ENCODE measurements at places on chromosomes 1 and 21.

- DNase-seq, result no peak
These were observed 9.9 kb downstream of the TGFBR3 start for GRCh38 chr1:91876040-91876470.

DNA sequence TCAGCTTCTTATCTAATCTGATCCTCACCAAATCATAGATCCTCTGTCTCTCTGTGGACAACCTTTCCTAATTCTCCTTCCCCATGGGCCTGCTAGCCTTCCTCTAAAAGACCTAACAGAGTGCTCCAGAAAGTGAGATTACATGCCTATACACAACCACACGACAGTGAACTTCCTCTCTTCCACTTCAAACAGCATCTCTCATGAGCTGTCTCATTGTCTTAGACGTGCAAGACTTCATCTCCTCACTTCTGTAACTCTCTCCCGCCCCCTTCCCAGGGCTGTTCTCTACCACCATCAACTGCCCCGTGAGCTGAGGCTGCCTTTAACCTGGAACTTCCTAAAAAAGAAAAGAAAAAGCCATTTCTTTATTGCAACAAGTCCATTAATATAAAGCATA lies 14.1 kb upstream of the A3GALT2 start:
- DNase-seq, result no peak

DNA sequence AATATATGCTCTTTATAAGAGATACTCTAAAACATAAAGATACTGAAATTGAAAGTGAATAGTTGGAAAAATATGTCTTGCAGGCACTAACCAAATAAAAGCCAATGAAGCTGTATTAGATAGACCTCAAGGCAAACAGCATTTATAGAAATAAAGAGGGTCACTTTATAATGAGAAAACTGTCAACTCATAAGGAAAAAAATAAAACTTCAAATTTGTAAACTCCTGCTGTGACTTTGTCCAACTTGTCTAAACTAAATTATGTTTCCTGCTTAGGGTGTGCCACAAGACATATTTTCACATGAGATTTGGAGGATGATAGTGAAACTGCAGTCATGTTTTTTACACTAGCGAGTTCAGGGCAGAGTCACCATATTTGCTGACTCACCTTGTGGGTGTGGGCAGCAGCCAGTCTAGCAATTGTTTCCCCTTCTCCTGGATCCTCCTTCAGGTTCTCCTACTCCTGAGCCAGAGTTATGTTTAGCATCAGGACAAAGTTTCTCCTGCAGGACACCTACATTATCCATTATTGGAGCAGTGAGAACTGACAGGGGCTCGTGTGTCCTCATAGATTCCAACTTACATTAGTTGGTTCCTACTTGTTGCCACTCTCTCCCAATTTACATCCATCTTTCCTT lies 43.8 kb downstream of the CD53 start:
- no peak for DNase-seq

GRCh38 chr21:44506279-44507255 lies 33.4 kb downstream of the KRTAP10-1 start:
- DNase-seq, result no peak

DNA sequence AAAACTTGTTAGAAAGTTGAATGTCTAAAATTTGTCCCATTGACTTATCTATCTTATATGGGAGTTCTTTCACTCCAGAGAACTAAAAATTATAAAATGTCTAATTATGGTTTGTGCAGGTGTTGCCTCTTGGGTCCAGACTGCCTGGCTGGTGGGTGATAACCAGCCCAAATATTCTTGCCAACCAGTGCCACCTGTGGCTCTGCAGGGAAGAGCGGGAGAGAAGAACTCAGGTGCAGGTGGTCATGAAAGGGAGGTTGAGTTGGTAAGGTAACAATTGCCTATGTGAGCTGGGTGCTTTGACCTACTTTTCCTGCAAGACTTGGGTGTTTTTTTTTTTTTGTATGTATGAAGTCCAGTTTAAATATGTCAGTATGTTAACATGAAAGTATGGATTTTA lies 10.2 kb downstream of the RPS6KC1 start:
- DNase-seq, result peak; percentile 45

GRCh38 chr1:36964830-36965229 lies 69.5 kb downstream of the GRIK3 start:
- DNase-seq, result no peak

DNA sequence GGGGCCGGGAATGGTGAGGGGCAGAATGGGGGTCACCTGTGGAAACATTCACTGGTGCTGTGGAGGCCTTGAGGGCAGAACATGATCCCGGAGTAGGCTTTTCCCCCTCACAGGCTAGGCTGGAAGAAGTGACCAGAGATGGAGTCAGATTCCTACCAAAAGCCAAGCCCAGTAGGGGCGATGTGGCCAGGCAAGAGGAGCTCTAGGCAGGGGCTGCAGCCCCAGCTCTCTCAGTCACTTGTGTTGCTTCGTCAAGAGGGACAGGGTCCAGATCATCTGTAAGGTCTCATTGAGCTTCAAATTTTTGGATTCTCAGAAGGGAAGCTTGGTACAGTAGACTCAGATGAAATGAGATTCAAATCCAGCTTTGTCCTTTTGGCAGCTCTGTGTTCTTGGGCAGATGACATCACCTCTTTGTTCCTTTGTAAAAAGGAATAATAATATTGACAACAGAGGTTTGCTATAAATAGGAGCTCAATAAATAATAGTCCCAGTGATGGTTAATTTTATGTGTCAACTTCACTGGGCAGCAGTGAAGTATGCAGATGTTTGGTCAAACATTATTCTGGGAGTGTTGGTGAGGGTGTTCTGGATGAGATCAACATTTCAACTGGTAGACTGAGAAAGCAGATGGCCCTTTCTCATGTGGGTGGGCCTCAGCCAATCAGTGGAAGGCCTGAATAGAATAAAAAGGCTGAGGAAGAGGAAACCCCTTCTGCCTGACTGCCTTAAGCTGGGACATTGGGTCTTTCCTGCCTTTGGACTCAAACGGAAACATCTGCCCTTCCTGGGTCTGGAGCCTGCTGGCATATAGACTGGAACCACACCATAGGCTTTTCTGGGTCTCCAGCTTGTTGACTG lies 324.7 kb upstream of the USP24 start:
- DNase-seq, result no peak

DNA sequence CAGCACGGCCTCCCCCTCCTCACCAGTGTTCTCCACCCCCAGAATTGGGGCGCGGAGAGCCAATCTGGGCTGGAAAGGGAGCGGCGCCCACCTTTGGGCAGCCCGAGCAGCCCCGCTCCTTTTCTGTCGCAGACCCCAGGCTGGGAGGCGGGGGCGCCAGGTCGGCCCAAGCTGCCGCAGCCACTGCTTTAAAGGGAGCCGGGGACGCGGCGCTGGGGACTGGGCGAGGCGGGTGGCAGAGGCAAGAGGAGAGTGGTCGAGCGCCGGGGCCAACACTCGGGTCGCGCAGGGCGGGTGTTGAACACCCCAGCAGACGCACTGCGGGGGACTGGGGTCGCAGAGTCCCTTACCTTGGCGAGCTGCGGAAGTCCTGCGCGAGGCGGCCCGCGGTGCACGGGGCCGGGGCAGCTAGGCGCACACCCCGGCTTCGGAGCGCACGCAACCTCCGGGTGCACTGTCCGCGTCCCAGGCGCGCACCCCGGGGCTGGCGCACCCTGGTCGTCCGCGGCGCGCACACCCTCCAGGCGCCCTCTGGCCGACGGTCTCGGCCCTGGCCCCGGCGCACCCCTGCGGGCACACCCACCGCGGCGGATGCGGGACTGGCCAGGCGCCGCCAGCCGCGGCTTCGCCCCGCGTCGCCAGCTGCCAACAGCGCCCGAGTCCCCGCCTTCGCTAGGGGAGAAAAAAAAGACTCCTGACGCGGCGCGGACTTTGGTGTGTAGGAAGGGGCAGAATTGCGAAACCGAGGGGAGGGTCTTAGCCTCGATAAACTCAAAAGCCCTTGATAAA lies at the start of gene KANK4:
Gene KANK4, minus strand, starts transcription at position 679 of the 789 bp plus-strand sequence. CDS start 37,870 bp downstream, outside the sequence.
- DNase-seq, result peak; percentile 39

Measured in NCI-H146 (cell line).